Pons (tissue), 1 donor: ENCODE measurements at places on chromosomes 12 and 14.

GRCh38 chr14:69395929-69396328, 2.2 kb downstream of the ERH start:
- DNase-seq, result no peak

DNA sequence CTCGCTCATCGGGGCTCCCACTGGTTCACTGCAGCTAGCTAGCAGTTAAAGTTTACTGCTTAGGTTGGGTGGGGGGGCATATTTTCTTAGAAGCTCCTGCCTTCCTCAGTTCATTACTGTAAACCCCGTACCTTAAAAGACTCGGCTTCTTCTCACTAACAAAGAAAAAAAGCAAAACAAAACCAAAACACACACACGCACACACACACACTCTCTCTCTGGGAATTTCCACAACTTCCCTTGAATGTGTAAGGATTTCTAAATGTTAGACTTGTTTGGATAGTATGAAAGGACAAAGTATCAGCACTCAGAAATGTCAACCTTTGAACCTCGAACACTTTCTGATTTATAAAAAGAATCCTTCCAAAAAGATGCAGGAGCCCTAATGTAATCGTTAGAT, 927 bp downstream of the PTHLH start:
- DNase-seq, result no peak

- no peak for DNase-seq
These were observed 45.6 kb downstream of the ANKRD9 start for GRCh38 chr14:102464006-102464405.

- DNase-seq, result no peak
These were observed 37.8 kb upstream of the ITPR2 start for GRCh38 chr12:26870491-26871419.

GRCh38 chr12:25689996-25690501, 137.0 kb upstream of the LMNTD1 start:
- peak; percentile 22 for DNase-seq
